LNCaP clone FGC (cell line): ENCODE measurements at places on chromosomes 2 and 18.

DNA sequence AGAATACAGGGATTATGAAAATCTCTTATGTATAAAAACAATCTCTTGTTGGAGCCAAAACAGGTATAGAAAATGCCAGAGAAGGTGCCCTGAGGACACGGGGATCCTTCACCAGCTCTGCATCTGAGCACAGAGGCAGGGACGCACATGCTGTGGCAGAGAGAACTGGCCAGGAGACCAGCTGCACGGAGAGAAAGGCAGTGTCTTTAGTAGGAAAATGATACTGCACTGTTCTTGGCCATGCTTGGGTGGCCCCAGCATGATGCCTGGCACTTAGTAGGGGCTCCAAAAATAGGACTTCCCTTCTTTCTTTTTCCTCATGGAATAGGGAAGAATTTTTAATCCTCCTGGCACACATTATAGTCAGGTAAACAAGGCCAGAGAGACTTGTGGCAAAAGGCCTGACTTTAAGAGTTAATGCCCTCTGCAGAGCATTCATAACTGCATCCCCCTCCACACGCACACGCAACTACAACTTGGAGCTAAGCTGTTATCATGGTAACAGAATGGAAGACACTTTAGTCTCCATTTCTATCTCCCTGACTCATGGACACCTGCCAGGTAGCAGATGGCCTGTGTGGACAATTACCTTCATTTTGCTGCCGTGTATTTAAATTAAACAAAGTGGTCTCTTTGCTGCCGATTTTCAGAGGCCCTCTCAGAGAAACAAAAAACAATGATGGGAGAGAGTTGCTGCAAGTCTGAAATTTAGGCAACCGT, 59.7 kb upstream of the DNMT3A start:
- DNase-seq: no peak

DNA sequence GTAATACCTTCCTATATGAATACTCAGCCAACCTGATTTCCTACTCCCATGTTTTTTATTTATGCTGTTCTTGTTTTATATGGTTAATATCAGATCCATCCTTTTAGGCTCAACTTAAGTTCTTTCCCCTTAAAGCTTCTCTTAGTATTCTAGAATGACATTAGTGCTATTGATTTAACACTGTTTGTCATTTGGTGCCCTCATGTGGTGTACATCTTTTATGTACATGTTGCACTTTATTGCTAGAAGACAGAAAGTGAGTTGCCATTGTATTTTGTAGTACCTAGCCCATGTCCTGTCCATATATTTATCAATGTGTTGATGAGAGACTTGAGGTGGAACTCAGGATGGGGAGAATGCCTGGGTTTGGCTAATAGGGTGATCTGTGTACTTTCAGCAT, 2.5 kb downstream of the HTRA2 start:
- DNase-seq: no peak

GRCh38 chr2:23620841-23621341, 235.9 kb downstream of the KLHL29 start:
- DNase-seq: no peak

- no peak for DNase-seq
Measured at GRCh38 chr2:42090216-42090615, 42.4 kb downstream of the PKDCC start.

GRCh38 chr2:186716899-186717298, 23.0 kb downstream of the FAM171B start:
- DNase-seq: no peak

- DNase-seq: no peak
Measured at GRCh38 chr2:176914371-176914770, 298.2 kb upstream of the HNRNPA3 start.

DNA sequence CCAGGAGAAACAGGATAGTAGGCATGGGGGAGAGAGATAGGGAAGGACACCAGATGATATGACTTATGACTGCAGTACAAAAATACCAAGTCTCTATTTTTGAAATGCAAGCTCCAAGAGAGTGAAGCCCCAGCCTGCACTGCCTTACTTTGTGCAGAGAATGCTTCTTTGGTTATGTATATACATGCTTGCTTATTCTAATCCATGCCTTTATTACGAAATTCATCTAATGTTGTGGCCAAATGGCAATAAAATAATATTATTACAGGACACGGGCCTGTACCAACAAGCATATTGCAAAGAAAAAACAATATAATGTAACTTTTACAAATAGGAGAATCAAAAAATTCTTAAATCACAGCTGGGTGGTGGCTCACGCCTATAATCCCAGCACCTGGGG, 110.8 kb downstream of the BCL11A start:
- no peak for DNase-seq

- DNase-seq: no peak
Measured at GRCh38 chr2:29597035-29597434, 324.4 kb downstream of the ALK start.

DNA sequence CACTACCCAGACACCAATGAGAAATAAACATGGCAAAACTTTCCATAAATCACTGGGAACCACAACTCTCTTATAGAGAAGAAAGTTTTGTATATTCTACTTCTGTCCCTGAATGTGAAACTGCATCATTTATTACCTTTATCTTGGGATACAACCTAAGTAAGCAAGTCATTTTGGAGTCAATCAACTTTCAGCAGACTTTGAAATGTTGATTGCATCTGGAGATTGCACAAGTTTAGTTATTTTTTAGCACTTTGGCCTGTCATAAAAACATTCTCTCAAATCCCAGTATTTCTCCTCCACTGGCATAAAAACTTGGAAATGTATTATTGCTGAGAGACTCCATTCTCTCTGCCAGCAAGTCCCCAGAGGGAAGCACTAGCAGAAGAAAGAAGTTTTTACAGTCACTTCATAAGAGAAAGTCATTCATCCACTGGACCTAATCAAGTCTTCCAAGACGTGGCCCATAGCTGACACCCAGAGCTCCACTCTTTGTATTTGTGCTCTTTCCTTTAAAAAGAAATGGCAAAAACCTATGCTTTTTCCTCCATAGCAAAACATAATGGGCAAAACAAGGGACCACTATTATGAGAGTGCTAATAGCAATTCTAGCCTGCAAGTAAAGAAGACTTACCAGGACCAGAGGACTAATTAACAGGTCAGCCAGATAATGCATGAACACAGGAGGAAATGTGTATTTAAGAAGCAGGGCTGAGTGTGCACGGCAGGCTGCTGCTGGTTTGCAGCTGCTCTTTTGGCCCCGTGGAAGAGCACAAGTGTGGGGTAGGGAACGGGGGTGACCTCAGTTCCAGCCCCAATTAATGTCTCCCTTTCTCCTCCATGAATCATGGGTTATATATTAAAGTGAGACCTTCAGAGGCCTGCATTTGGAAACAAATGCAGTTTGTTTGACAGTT, 171.5 kb downstream of the INO80D start:
- DNase-seq: no peak

- no peak for DNase-seq
Measured at GRCh38 chr18:49352321-49352720, 108.1 kb downstream of the DYM start.

GRCh38 chr2:157895531-157895930, 19.4 kb upstream of the ACVR1 start:
- no peak for DNase-seq

DNA sequence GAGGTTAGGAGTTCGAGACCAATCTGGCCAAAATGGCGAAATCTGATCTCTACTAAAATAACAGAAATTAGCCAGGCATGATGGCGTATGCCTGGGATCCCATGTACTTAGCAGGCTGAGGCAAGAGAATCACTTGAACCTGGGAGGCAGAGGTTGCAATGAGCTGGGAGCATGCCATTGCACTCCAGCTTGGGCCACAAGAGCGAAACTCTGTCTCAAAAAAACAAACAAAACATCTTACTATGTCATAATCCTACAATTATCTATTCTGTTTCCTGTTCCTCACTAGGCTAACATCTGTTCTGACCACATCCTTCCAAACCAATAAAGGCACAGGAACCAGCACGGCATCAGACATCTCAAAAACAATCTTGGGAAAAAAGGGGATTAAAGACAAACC, 361.8 kb upstream of the UBE2E3 start:
- DNase-seq: no peak
